ENCODE measurements at places on chromosomes 16 and 17.
A peak's percentile ranks its signal among the peaks of the same experiment; 100 is the strongest.

GRCh38 chr16:52553322-52553721, 6.4 kb upstream of the TOX3 start:
- DNase-seq = no peak

- DNase-seq = peak; percentile 84
These were observed 2.4 kb downstream of the PGAP6 start for GRCh38 chr16:379183-379960.

- DNase-seq = no peak
These were observed 10.6 kb downstream of the TNFAIP1 start for GRCh38 chr17:28346199-28346580.

- DNase-seq = no peak
These were observed 3.6 kb downstream of the CD19 start for GRCh38 chr16:28935346-28935745.

- DNase-seq = no peak
These were observed 143.0 kb downstream of the SNX29 start for GRCh38 chr16:12119562-12119961.

DNA sequence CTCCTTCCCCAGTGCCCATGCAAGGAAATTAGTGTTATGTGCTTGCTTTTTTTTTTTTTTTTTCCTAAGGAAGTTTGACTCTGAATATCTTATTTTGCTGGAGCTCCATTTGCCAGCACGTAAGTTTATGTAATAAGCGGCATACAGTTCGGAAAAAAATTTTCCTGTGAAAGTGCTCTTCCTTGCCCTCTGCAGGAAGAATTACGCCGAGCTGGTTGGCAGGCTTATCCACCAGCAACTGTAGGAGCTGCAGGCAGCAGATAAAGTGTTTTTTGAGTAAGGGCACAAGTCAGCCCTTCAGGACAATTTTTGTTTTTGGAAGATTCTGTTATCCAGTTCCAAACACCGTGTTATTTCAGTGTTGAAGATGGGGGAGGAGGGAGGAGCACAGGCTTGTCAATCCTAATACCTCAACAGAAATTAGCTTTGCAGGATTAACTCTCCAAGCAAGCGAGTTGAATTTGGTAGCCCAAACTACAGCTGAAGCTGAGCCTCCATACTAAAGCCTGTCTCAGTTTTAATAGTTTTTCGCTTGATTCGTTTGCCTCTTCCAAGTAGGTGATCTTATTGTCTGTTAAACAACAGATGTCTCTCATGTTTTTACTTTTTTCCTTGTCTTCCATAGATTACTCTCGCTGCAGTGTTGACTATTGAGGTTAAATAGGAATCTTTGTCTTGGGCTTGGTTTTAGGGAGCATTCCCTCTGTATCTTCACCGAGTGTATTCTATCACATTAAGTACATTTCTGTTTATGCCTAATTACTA, 1.1 kb downstream of the SPECC1 start:
- DNase-seq = peak; percentile 63

GRCh38 chr17:12064395-12064794, 43.7 kb downstream of the MAP2K4 start:
- DNase-seq = no peak

DNA sequence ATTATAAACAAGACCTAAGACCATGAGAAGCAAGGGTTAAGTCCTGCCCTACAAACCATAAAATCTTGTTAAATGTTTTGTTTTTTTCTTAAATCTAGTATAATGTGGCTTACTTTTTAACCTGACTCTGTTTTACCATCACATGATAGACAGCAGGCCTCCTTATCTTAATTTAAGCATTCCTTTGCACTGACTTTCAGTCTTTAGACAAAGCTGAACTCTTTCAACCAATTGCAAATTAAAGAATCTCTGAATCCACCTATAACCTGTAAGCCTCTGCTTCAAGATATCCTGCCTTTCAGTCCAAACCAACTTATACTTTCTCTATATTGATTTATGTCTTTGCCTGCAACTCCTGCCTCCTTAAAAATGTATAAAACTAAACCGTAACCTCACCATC, 478.5 kb downstream of the GRIN2A start:
- no peak for DNase-seq

DNA sequence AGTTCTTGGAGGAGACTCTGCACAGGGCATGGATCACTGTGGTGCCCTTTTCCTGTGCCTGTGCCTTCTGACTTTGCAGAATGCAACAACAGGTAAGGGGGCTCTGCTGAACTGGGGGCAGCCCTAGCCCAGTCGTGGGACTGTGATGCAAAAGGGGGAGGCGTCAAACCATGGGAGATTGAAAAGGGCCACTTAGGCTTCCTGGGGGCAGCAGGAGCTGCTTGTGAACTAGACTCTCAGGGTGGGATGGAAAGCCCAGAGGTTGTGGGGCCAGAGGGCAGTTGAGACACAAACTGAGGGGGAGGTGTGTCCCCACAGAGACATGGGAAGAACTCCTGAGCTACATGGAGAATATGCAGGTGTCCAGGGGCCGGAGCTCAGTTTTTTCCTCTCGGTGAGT, 19.6 kb downstream of the ADGRG5 start:
- DNase-seq = no peak

DNA sequence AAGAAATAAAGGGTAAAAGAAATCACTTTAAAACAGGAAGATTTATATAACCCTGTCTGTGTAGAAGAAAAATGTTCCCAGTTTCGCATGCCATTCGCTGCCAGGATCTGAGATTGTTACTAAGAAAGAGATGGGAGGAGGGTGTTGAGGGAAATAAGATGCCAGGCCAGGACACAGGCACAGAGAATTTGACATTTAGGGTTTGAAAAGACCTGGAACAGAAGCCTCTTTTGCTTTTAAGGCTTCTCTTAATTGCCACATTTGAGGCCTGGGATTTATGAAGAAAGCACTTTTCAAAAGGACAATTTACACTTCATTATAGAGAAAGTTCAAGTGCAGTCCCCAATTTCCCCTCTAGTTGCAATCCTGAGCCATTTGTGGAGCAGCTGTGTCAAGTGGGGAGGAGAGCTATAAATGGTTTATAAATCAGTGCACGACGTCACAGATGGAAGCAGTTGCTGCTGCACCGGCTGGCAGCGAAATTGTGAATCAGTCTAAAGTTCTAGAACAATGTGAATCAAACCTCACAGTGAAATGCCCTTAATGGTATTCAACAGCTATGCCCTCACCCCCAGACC, 26.5 kb upstream of the C16orf87 start:
- DNase-seq = no peak

DNA sequence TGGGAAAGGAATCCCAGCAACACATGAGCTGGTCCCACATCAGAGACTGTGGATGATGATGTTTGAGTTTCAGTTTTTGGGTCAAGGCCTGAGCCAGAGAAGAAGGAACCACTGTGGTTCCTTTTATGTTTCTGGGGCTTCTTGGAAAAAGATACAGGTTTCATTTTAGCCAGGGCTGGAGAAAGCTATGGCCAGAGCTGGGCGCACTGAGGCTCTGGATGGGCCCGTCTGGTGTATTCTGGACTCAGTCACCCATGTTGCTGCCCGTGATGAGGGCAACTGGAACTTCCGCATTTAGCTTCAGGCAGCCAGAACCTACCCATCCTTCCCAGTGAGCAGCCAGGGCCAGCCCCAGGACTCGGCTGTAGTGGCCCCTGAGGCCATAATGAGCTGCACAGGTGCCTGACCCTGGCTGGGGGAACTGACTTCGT, 15.0 kb upstream of the PITPNA start:
- no peak for DNase-seq

DNA sequence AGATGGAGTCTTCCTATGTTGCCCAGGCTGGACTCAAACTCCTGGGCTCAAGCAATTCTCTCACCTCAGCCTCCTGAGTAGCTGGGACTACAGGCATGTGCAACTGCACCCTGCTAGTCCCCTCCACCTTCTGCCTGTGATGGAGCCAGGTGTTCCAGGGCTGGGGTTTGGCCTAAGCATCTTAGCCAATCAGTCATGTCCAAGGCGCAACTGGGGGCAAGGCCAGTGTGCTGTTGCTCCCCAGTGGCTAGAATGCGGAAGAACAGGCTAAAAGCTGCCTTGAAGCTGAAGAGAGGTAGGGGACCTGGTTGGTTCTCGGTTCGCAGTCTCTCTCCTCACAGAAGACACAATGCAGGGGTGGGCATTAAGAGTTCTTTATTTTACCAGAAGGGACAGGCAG, 18.6 kb downstream of the FLOT2 start:
- DNase-seq = peak; percentile 17

- DNase-seq = no peak
These were observed 149.9 kb downstream of the RGS9 start for GRCh38 chr17:65287040-65287439.

GRCh38 chr17:76943781-76944213, 75.6 kb downstream of the MGAT5B start:
- DNase-seq = no peak

DNA sequence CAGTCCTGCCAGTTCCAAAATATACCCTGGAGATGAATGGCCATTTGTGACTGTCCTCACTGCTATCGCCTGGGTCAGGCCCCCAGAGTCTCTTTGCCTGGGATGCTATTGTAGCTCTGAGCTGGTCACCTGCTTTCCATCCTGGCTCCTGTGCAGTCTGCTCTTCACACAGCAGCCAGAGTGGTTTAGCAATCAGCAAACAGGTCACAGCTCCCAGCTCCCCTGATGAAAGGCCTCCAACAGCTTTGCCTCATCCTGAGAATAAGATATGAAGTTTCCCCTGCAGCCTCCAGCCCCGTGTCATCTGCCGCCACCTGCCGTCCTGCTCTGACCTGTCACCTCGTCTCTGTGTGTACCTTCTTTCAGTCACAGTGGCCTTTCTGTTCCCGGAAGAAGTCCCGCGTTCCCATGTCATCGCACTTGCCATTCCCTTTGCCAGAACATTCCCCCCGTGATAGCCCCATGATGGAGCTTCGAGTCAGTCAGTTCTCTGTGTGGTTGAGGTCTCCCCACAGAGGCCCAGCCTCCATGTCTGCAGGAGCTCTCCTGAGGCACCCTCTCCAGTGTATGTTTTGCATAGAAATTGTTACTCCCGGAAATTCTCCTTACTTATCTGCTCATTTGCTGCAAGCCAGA, 281.5 kb downstream of the SNX29 start:
- peak; percentile 95 for DNase-seq

- DNase-seq = no peak
These were observed 16.8 kb upstream of the PMP22 start for GRCh38 chr17:15281909-15282308.

GRCh38 chr17:39925282-39926134, 1.9 kb downstream of the ORMDL3 start:
- DNase-seq = no peak
